KG1 (cell line): ENCODE measurements at places on chromosomes 5 and 9.
A peak's percentile ranks its signal among the peaks of the same experiment; 100 is the strongest.

GRCh38 chr5:9813305-9813704 is 183.2 kb upstream of the TAS2R1 start:
- DNase-seq: no peak

- no peak for DNase-seq
Measured at GRCh38 chr5:58455066-58455465, 4.8 kb downstream of the PLK2 start.

DNA sequence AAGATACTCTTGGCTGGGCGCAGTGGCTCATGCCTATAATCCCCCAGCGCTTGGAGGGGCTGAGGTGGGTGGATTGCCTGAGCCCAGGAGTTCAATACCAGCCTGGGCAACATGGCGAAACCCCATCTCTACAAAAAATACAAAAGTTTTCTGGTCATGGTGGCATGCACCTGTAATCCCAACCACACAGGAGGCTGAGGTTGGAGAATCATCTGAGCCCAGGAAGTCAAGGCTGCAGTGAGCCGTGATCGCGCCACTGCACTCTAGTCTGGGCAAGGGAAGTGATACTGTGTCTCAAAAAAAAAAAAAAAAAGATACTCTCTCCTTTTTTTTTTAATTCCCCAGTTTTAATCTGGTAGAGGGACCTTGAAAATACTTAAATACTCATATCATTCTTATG is 15.0 kb downstream of the ANKRD33B start:
- DNase-seq: no peak

DNA sequence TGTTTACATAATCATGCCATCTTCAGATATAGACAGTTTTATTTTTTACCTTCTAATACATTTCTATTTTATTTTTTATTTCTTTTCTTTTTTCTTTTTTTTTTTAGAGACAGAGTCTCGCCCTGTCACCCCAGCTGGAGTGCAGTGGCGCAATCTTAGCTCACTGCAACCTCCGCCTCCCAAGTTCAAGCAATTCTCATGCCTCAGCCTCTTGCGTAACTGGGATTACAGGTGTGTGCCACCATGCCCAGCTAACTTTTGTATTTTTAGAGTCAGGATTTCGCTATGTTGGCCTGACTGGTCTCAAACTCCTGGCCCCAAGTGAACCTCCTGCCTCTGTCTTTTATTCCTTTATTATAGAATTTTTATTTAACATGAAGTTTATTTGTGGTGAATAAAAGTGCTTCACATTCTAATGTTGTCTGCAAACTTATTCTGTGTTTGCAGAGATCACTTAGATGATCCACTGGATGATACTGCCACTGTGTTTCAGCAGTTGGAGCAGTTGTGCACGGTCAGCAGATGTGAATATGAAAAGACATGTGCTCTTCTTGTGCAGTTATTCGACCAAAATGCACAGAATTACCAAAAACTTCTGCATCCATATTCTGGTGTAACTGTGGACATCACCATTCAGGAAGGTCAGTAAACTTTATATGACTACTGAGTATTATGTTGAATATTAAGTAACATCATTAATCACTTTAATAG is 62.2 kb downstream of the RANBP17 start:
- no peak for DNase-seq

- DNase-seq: no peak
Measured at GRCh38 chr5:55763746-55764420, 26.0 kb downstream of the DDX4 start.

- DNase-seq: no peak
Measured at GRCh38 chr5:73515232-73515631, 17.0 kb downstream of the BTF3 start.

- no peak for DNase-seq
Measured at GRCh38 chr9:113585555-113585954, 122.0 kb downstream of the RGS3 start.

- DNase-seq: no peak
Measured at GRCh38 chr5:72252574-72253155, 67.4 kb downstream of the MRPS27 start.

- no peak for DNase-seq
Measured at GRCh38 chr5:38680094-38680825, 123.8 kb upstream of the LIFR start.

GRCh38 chr5:173793648-173794548 is 94.3 kb upstream of the CPEB4 start:
- no peak for DNase-seq

- no peak for DNase-seq
Measured at GRCh38 chr5:18675041-18675440, 1040.8 kb downstream of the TAF11L14 start.

DNA sequence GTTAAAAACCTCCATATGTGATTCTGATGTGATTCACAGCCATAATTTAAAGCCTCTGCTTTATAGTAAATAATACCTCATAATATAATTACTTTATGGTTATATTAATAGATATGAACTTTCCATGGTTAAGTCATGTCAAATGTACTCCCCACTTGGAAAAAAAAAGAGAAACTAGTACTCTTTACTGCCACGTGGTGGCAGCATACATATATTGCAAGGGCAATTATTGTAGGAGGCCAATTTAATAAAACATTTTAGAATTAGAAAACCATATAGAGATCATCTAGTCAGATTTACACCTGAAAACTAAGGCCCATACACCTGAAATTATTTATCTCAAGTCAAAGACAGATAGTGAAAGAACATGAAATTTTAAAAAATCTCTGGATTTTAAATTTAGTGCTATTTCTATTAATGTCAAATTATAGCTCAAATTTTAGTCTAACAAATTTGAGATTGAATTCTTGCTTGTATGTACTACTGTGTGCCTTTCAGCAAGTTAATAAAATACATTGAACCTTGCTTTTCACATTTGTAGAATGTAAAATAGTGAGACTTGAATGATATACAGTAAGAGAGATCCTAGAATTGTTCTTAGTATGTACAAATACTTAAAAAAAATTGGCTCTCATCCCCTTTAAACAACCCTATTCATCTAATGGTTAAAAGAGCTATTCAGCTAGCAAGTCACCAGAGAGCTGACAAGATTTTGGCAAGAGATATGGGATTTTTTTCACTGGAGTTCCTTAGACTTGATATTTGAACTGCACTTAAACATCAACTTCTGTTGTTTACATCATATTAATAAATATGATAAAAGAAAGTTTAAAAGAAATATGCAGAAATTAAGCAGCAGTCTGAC is 603.8 kb downstream of the TLE4 start:
- no peak for DNase-seq

GRCh38 chr9:129164246-129164930 is 13.7 kb downstream of the IER5L start:
- no peak for DNase-seq

GRCh38 chr5:75337366-75338021 is 474 bp downstream of the HMGCR start:
- DNase-seq: no peak

DNA sequence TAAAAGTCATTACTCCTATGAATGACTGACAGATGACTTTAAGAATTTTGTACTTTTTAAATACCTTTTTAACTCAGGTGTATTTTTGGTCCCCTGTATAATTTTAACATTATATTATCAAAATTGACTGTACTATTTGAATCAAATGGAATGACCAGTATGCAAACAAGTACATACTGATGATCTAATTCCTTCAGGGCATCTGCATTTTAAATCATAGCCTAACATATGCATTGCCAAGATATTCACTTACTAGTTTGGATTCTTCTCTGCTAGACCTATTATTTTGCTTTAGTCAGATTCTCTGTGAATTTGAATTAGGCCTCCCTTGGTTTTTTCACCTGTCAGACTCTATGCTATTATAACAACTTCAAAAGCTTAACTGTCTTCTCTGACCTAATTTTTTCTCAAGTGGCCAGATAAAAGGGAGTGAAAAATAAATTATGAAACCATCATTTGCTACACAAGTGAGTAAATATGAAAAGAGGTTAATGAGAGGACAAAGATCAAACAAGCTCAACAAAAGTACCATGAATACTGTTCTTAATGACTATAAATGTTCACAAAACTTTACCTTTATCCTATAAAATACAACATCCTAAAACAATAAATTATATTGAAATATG is 1505.2 kb upstream of the CDH9 start:
- DNase-seq: no peak

- no peak for DNase-seq
Measured at GRCh38 chr5:59533730-59534108, 359.8 kb downstream of the PDE4D start.

GRCh38 chr9:86369810-86370209 is 15.6 kb upstream of the TUT7 start:
- DNase-seq: no peak

DNA sequence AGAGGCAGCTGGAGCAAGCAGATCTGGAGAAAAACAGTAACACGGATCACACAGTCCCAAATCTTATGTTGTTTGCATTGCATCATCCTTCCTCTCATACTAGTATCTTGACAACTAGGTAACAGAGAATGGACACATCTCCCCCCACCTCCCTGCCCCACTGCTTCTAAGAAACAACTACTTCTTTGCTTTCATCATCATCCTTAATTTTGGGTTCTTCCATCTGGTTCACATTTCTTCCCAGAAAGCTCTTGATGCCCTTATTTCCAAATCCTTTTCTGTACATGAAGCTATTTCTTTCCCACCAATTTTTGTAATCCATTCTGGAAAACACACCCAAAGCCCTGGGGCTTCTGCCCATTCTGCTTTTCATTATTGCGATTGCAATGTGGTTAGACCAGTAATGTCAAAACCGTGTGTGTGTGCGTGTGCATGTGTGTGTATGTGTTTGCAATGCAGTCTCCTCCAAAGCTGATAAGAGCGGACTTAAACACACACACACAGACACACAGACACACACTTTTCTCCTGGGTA is 254.7 kb upstream of the SLC30A5 start:
- DNase-seq: no peak

- DNase-seq: no peak
Measured at GRCh38 chr5:178203670-178204181, 607 bp upstream of the HNRNPAB start.

- no peak for DNase-seq
Measured at GRCh38 chr5:77972469-77973252, 196.5 kb upstream of the TBCA start.

GRCh38 chr9:110429453-110429852 is 91.8 kb upstream of the TXNDC8 start:
- no peak for DNase-seq

GRCh38 chr5:132742158-132742557 is 4.8 kb upstream of the KIF3A start:
- no peak for DNase-seq

DNA sequence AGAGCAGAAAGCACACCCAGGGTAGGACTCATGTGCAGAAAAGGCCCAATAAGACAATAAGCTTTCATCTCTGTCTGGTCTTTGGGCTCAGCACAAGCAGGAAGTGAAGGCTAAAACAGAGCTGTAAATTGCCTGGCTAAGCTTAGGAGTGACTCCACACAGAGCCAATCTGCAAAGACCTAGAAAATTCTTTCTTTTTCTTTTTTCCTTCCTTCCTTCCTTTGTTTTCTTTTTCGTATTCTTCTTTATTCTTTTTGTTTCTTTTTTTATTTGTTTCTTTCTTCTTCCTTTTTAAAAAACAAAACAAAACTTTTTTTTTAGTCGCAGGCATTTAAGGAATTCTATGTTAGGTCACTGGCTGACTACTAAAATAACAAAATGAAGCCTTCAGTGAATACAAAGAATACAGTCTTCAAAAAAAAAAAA is 12.2 kb downstream of the SLC35A4 start:
- no peak for DNase-seq

DNA sequence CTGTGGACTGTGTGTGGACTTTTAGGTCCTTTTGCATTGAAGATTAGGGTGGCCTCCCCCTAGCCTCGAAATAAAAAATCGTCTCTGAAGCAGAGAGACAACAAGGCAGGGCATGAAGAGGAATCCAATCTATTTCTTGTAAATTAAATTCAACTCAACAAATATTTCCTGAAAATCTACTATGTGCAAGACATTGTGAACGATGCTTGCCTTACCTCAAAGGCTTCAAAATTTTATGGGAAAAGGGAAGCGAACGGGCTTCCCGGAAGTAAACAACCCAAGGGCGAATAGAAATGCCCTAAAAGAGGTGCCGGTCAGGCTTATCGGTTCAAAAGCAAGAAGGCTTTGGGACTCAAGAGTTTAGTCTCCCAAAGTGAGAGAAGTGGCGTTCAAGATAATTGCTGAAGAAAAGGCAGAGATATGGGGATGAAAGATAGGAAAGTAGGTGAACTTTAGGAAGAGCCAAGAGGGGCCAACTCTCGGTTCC is 525 bp downstream of the KIF24 start:
- peak; percentile 80 for DNase-seq

- DNase-seq: no peak
Measured at GRCh38 chr5:124580925-124581737, 165.3 kb downstream of the ZNF608 start.
